A172 (cell line): ENCODE measurements at places on chromosomes 3 and 15. TPM values are rescaled to one million over a fixed set of nuclear protein-coding genes. Genes with fewer than 3 reads are reported as not detected.

Gene PCBP4
- 99.7 and 107 TPM in 2 replicates for total RNA-seq

Gene AGTR1
- total RNA-seq: not detected in 2 replicates

Gene TNIK
- 6.0 and 17.8 TPM in 2 replicates for total RNA-seq

Gene CHRFAM7A
- total RNA-seq: not detected in 2 replicates

Gene DAZL
- not detected in 2 replicates for total RNA-seq

Gene EFCAB12
- 0.05 and 0.10 TPM in 2 replicates for total RNA-seq

Gene WDR72
- total RNA-seq: not detected in 2 replicates

Gene MLF1
- 28.8 and 29.7 TPM in 2 replicates for total RNA-seq

Gene GRAMD1C
- 1.0 and 1.1 TPM in 2 replicates for total RNA-seq

Gene CACNA2D2
- total RNA-seq: 0.22 and 0.26 TPM in 2 replicates

Gene ECE2
- total RNA-seq: not detected in 2 replicates

Gene ENTPD3
- total RNA-seq: not detected in 2 replicates

Gene AQP9
- not detected in 2 replicates for total RNA-seq

Gene NANOGP8
- not detected in 2 replicates for total RNA-seq

Gene PRRT3
- total RNA-seq: 3.4 and 4.2 TPM in 2 replicates

Gene ISLR
- 0.41 and 0.53 TPM in 2 replicates for total RNA-seq

Gene SCAMP5
- total RNA-seq: 4.7 and 5.9 TPM in 2 replicates

Gene EHHADH
- 2.3 and 10.2 TPM in 2 replicates for total RNA-seq
